ENCODE measurements at places on chromosomes 2 and 18. TPM values are rescaled to one million over a fixed set of nuclear protein-coding genes. Genes with fewer than 3 reads are reported as not detected.

- no peaks in the 10 kb centered on the region for H3K36me3 ChIP-seq
- no peak for DNase-seq
- no peaks in the 10 kb centered on the region for H3K4me1 ChIP-seq
- no peak overlapping the region for H3K27ac ChIP-seq
- no peak overlapping the region for H3K4me3 ChIP-seq
Observed at GRCh38 chr2:145351864-145352425, 832.0 kb upstream of the ZEB2 start.

DNA sequence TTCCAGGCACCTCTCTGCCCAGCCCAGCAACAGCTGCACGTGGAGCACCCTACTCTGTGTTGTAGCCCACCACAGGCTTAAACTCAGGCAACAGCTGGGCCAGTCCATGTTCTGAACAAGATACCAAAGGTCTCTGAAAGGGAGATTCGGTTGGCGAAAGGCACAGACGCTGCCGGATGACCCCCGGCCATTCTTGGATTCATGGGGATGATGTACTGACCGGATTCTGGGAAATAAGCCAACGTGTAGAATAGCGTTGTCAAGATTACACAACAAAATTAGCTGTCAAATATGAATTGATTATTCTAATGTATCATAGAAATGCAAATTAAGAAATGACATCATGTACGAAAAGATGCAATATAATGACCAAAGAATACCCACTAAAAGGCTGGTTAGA is 283.0 kb upstream of the PXDN start:
- peaks cover 11% of the 10 kb centered on the region for H3K27me3 ChIP-seq
- no peak overlapping the region for H3K4me3 ChIP-seq
- no peak for DNase-seq
- H3K36me3 ChIP-seq = no peaks in the 10 kb centered on the region
- no peak overlapping the region for H3K27ac ChIP-seq
- no peaks in the 10 kb centered on the region for H3K4me1 ChIP-seq

DNA sequence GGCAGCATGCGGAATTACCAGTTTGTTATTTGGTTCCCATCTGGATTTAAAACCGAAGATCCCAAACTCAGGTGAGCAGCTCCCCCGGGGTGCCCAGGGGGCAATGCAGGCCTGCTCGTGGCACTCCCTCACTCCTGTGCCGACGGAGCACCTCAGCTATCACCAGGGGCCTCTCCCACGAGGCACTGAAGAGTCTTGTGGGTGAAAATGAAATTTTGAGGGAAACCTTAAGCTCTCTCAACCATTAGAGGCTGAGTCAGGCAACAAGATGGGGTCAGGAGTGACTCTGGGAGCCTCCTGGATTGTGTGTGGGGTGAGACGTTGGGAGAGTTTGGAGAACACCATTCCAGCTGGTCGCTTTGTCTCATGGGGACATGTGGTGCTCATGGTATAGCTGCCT is 189.0 kb downstream of the PRKCE start:
- peak overlapping the region; percentile 8 for H3K27ac ChIP-seq
- H3K27me3 ChIP-seq = no peaks in the 10 kb centered on the region
- no peak for DNase-seq
- H3K4me3 ChIP-seq = no peak overlapping the region
- no peaks in the 10 kb centered on the region for H3K36me3 ChIP-seq

GRCh38 chr2:237533668-237534161 is 32.7 kb upstream of the PRLH start:
- no peak overlapping the region for H3K27ac ChIP-seq
- peaks cover 26% of the 10 kb centered on the region for H3K27me3 ChIP-seq
- no peak for DNase-seq
- H3K4me3 ChIP-seq = no peak overlapping the region
- H3K4me1 ChIP-seq = peaks cover 2% of the 10 kb centered on the region

- H3K4me1 ChIP-seq = no peaks in the 10 kb centered on the region
- no peak overlapping the region for H3K27ac ChIP-seq
- no peak for DNase-seq
- peaks cover 18% of the 10 kb centered on the region for H3K27me3 ChIP-seq
Observed at GRCh38 chr2:190050001-190050400, 12.5 kb downstream of the MSTN start.

GRCh38 chr2:210049831-210050230 is 47.4 kb downstream of the RPE start:
- H3K27me3 ChIP-seq = no peaks in the 10 kb centered on the region
- H3K4me1 ChIP-seq = no peaks in the 10 kb centered on the region
- no peak for DNase-seq
- no peak overlapping the region for H3K27ac ChIP-seq

GRCh38 chr18:45287531-45287930 is 327.7 kb upstream of the SLC14A2 start:
- peaks cover 2% of the 10 kb centered on the region for H3K4me1 ChIP-seq
- H3K27me3 ChIP-seq = peaks cover 34% of the 10 kb centered on the region
- no peak overlapping the region for H3K27ac ChIP-seq
- no peak for DNase-seq

DNA sequence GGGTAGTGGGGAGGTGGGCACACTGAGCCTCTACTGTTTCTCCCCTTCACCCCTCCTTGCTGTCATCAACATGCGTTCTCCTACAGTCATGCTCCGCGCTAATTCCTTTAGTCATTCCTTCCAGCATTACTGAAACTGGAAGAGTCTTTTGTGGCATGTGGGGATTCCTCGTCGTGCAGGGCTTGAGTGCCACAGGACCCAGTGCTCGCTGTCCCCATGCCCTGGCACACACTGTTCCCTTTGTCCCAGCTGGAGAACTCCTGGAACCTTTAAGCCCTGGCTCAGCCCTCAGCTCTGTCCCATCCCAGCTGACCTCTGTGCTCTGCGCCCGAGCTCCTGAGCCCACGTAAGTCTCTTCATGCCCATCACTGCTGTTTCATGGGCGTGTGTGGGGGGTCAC is 42.1 kb downstream of the ODC1 start:
- H3K27me3 ChIP-seq = no peaks in the 10 kb centered on the region
- H3K4me3 ChIP-seq = no peak overlapping the region
- H3K27ac ChIP-seq = no peak overlapping the region
- H3K4me1 ChIP-seq = peaks cover 37% of the 10 kb centered on the region
- DNase-seq = no peak

- no peaks in the 10 kb centered on the region for H3K27me3 ChIP-seq
- H3K36me3 ChIP-seq = peaks cover 2% of the 10 kb centered on the region
- H3K4me1 ChIP-seq = no peaks in the 10 kb centered on the region
- no peak overlapping the region for H3K4me3 ChIP-seq
- no peak for DNase-seq
Observed at GRCh38 chr2:18871430-18871829, 282.1 kb upstream of the NT5C1B start.

DNA sequence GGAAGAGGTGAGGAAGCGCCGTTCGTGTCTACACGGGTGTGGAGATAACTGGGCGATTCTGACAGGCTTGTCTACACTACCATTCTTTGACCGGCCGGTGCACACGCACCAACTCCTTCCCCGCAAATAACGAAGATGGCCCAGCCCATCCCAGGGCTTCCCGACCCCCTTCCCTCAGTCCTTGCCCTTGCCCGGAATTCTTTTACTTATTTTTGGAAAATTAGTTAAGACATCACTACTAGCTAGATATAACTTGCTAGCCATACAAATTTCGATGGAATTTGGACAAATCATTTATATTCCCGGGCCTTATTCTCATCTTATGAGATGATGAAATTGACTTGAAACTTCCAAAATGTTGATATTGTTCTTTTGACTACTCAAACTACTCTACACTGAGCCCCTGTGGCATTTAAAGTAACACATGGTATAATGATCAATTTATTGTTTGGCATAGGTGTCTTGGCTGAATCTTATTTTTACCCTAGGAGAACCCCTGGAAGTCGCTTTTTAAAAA is 1.3 kb downstream of the ERICH2 start:
- H3K27ac ChIP-seq = peak overlapping the region; percentile 62
- H3K27me3 ChIP-seq = peaks cover 15% of the 10 kb centered on the region
- no peak for DNase-seq
- peaks cover 12% of the 10 kb centered on the region for H3K4me1 ChIP-seq
- peak overlapping the region; percentile 86 for H3K4me3 ChIP-seq

- no peak for DNase-seq
- peaks cover 7% of the 10 kb centered on the region for H3K27me3 ChIP-seq
- no peak overlapping the region for H3K4me3 ChIP-seq
- no peaks in the 10 kb centered on the region for H3K36me3 ChIP-seq
- H3K27ac ChIP-seq = no peak overlapping the region
Observed at GRCh38 chr18:36769611-36770314, 59.0 kb downstream of the TPGS2 start.

DNA sequence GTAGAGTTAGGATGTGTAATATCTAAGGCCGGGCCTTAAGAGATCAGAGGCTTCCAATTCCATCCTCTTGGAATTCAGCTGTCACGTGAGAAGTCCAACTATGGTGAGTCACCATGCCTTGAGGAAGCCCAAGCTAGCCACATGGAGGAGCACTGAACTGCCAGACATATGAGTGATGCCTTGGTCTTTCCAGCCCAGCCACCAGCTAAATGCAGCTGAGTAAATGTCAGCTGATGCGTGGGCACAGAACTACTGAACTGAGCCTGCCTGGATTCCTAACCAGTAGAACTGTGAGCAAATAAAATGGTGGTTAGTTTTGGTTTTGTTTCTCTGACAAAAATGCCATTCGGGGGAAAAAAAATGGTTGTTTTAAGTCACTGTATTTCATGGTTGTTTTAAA is 153.7 kb upstream of the SERTAD2 start:
- no peak overlapping the region for H3K4me3 ChIP-seq
- no peak overlapping the region for H3K27ac ChIP-seq
- H3K27me3 ChIP-seq = peaks cover 11% of the 10 kb centered on the region
- peaks cover 9% of the 10 kb centered on the region for H3K4me1 ChIP-seq
- no peaks in the 10 kb centered on the region for H3K36me3 ChIP-seq

DNA sequence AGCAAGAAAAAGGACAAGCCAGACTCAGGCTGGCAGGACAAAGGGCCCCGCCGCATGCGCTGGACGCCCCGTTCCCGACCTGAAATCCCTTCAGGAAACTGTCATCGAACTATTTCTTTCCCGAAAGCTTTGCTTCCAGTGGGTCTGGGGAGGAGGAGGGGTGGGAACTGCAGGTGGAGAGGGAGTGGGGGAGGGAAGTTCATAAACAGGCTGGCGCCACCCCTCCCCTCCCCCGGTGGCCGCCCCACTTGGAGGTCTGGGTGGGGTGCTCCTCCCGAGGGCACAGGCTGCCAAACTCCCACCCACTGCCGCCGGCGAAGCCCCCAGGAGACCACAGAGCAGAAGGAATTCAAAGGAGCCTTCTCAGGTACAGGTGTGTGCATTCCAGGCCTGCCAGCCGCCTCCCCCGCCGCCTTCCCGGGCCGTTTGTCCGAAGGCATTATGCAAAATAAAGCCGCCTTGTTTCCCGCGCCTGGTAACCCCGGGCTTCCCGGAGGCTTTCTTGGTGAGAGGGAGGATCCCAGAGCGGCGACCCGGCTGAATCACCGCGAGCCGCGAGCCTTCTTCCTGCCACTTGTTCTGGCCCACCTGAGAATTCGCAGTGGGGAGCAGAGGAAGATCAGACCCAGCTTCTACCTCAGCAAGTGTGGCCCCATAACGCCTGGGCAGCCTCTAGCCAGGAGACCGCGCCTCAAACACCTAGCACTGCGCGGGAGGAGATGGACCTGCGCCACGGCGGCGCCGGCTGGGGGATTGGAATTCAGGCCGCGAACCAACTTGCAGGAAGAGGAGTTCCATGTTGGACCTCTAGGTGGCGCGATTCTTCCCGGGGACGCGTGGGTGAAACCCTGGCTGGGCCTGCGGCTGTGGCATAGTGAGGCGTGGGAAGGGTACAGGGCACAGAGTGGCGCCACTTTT is 101.9 kb downstream of the FOXI3 start:
- peaks cover 60% of the 10 kb centered on the region for H3K27me3 ChIP-seq
- H3K4me1 ChIP-seq = peaks cover 3% of the 10 kb centered on the region
- peak overlapping the region; percentile 85 for H3K4me3 ChIP-seq
- peaks cover 3% of the 10 kb centered on the region for H3K36me3 ChIP-seq
- peak; percentile 60 for DNase-seq
- peak overlapping the region; percentile 16 for H3K27ac ChIP-seq

DNA sequence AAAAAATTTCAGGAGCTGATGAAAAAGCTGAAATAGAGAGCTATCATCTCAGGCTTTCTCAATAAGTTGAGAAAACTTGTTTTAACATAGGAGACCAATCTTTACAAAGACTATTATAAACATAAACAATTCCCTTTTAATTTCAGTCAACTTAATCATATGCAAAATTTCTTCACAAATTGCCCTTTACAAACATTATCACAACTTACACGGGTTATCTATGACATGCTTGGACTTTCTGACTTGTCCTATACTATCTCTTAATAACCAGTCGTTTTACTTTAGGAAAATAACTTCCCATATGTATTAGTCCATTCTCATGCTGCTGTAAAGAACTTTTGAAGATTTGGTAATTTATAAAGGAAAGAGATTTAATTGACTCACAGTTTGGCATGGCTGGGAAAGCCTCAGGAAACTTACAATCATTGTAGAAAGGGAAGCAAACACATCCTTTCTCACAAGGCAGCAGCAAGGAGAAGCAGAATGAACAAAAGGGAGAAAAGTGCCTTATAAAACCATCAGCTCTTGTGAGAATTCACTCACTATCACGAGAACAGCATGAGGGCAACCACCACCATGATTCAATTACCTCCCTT is 1583.7 kb upstream of the CELF4 start:
- DNase-seq = no peak
- H3K27ac ChIP-seq = no peak overlapping the region
- H3K36me3 ChIP-seq = no peaks in the 10 kb centered on the region
- no peaks in the 10 kb centered on the region for H3K27me3 ChIP-seq
- no peaks in the 10 kb centered on the region for H3K4me1 ChIP-seq
- no peak overlapping the region for H3K4me3 ChIP-seq

- DNase-seq = no peak
- no peaks in the 10 kb centered on the region for H3K4me1 ChIP-seq
- no peak overlapping the region for H3K27ac ChIP-seq
- H3K4me3 ChIP-seq = peak overlapping the region; percentile 76
- H3K27me3 ChIP-seq = peaks cover 30% of the 10 kb centered on the region
- H3K36me3 ChIP-seq = peaks cover 3% of the 10 kb centered on the region
Observed at GRCh38 chr18:5628512-5629255, 84.9 kb upstream of the EPB41L3 start.

DNA sequence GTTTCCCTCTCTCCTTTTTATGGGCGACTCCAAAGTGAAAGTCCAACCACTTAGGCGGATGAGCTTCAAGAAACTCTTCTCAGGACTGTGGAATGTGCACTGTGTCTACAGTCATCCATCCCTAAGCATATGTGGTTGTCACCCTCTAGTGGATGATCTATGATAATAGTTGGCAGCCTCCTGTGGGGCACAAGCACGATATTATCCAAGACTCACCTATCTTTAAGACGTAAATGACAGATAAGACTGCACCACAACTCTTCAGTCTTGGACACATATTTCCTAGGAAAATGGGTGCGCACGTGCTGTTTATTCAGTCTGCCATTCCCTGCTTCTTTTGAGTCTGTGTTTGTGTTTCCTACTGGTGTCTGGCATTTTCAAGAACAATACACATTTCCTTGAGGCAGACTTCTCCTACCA is 145.5 kb upstream of the CTAGE1 start:
- no peaks in the 10 kb centered on the region for H3K36me3 ChIP-seq
- DNase-seq = no peak
- H3K27ac ChIP-seq = no peak overlapping the region
- H3K27me3 ChIP-seq = peaks cover 30% of the 10 kb centered on the region
- H3K4me1 ChIP-seq = no peaks in the 10 kb centered on the region

GRCh38 chr2:181037922-181038321 is 57.5 kb downstream of the UBE2E3 start:
- H3K27ac ChIP-seq = no peak overlapping the region
- H3K27me3 ChIP-seq = no peaks in the 10 kb centered on the region
- H3K4me3 ChIP-seq = no peak overlapping the region
- no peaks in the 10 kb centered on the region for H3K36me3 ChIP-seq

PROKR1 gene
- total RNA-seq = not detected

NPAS2 gene
- 5.9 TPM for total RNA-seq

ATP6V1B1 gene
- total RNA-seq = not detected

BOLL gene
- total RNA-seq = not detected

KCNIP3 gene
- total RNA-seq = not detected

CNOT9 gene
- 74.4 TPM for total RNA-seq

FAP gene
- total RNA-seq = not detected

Data from T-helper 17 cell (primary cell).